Hepatocyte (in vitro differentiated cells): ENCODE measurements at places on chromosomes 7 and 10. TPM values are rescaled to one million over a fixed set of nuclear protein-coding genes. Genes with fewer than 3 reads are reported as not detected.
A peak's percentile ranks its signal among the peaks of the same experiment; 100 is the strongest.

DNA sequence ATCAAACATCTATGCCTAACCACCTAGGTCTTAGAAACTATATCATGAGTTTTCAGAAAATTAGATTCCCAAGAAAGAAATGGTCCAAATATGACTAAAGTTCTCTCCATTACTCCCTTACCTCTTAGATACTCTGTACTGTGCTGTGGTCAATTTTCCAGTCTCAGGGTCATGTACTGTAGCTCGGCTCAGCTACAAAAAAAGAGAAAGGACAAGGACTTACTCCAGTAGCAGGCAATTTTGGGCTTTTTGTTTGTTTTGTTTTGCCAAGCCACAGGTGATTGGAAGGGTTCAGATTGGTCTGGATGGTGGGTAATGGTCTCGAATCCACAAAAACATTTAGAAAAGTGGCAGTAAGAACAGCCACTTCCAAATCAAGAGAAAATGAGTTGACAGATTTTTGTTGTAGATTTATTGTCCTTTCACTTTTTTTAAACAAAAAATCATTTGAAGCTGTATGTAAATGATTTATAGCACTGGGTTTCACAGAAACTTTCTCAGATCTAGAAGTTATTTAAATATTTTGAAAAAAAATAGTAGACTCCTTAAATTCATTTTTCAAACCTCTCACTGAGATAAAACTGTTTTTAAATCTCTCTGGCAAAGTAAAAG is 52.8 kb downstream of the P4HA1 start:
- H3K27me3 ChIP-seq: no peaks in the 10 kb centered on the region
- peak overlapping the region; percentile 1 for H3K27ac ChIP-seq
- no peak overlapping the region for H3K4me3 ChIP-seq
- no peaks in the 10 kb centered on the region for H3K4me1 ChIP-seq
- DNase-seq: no peak

GRCh38 chr7:17009007-17009719 is 127.4 kb upstream of the AGR3 start:
- no peaks in the 10 kb centered on the region for H3K36me3 ChIP-seq
- H3K4me1 ChIP-seq: peaks cover 4% of the 10 kb centered on the region
- peak; percentile 16 for DNase-seq
- H3K27ac ChIP-seq: no peak overlapping the region
- no peaks in the 10 kb centered on the region for H3K27me3 ChIP-seq
- H3K4me3 ChIP-seq: no peak overlapping the region

DNA sequence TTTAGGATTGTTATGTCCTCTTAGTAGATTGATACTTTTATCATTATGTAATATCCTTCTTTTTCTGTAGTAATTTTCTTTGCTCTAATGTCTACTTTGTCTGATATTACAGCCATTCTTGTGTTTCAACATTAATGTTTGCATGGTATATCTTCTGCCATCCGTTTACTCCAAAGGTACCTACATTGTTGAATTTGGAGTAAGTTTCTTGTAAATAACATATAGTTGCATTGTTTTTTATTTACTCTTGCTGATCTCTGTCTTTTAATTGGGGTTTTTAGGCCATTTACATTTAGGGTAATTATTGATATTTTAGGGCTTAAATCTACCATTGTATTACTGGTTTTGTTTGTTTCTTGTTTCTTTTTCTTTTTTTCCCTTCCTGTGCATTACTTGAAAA is 100.1 kb downstream of the STK31 start:
- H3K27me3 ChIP-seq: no peaks in the 10 kb centered on the region
- H3K36me3 ChIP-seq: no peaks in the 10 kb centered on the region
- no peak overlapping the region for H3K27ac ChIP-seq
- H3K4me3 ChIP-seq: no peak overlapping the region
- DNase-seq: no peak

The SFTPA1 gene
- polyA plus RNA-seq: not detected in 2 replicates
